GM23248 (cell line): ENCODE measurements at places on chromosomes 6 and 20.

DNA sequence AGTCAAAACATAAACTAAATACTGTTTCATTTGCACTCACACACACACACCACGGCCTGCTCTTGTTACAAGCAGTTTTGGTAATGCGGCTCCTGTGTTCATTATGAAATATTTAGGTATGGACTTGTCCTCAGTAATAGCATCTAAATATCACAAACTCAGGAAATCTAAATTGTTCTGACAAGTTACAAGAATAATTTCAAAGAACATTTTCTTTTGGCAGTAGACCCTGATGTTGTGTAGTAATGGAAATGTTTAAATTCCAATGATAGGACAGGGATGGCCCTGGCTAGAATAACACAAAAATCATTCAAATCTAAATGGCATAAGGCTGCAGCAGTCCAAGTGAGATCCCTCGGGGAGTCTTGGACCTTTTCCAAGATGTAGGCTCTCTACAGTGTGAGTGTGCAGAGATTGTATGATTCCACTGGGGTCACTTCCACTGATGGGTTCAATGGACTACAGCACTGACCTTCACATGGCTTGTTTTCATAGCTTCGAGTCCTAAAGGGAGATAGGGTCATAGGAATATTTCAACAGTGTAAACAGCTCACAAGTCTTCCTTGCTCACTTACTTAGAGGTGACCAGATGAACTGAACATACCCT, 210.6 kb upstream of the PLCB4 start:
- peaks cover 46% of the 10 kb centered on the region for H3K4me1 ChIP-seq
- H3K27ac ChIP-seq: no peak overlapping the region
- no peak for DNase-seq
- H3K36me3 ChIP-seq: no peaks in the 10 kb centered on the region
- H3K27me3 ChIP-seq: no peaks in the 10 kb centered on the region

DNA sequence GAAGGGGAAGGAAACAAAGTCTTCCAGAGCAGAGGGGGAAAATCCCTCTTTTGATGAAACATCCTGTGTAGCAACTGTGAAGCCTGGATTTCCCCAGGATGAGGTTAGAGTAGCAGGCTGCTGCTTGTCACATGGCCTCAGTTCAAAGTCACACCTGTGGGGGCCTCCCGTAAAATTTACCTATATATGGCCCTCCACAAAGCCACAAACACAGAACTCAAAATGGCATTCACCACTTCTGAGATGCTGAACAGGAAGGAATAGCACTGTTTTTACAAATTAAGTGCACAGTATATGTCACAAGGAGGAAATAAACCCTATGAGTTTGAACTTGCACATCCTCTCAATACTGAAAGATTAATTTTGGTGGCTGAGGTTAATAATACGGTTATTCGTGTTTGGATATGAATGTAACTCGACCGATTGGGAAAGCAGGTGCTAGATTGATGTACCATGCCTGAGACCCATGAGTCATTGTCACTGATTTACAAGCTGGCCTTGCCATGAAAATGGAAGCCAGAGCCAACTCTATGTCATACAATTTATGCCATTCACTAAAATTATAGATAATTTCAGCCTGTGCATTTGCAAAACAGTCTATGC, 70.6 kb downstream of the SGK1 start:
- H3K36me3 ChIP-seq: no peaks in the 10 kb centered on the region
- no peak overlapping the region for H3K4me3 ChIP-seq
- no peak for DNase-seq
- peaks cover 7% of the 10 kb centered on the region; the same call in 1 of the 2 replicates for H3K4me1 ChIP-seq
- H3K27ac ChIP-seq: no peak overlapping the region
- H3K27me3 ChIP-seq: no peaks in the 10 kb centered on the region

DNA sequence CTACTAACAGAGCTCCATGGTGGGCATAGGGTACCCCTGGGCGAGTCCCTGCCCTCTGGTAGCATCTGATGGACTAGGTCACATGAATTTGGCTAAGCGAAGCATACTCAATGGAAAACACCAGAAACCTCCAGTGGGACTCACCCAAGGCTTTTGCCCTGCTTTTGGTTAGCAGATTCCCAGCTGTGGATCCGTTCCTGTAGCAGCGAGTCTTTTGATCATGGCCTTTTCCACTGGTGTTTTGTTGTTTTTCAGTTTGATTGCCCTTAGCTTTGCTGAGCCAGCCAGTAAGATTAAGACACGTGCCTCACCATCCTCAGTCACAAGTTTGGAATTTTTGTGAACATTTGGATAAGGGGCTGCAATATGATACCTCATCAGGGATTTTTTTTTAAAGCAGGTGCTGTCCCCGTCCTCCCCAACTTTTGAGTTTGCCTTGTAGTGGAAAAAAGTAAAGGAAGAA, 8.0 kb downstream of the TNFAIP3 start:
- peaks cover 29% of the 10 kb centered on the region for H3K36me3 ChIP-seq
- no peak for DNase-seq
- H3K27me3 ChIP-seq: no peaks in the 10 kb centered on the region
- peaks cover 42% of the 10 kb centered on the region for H3K4me1 ChIP-seq

GRCh38 chr6:111741177-111741952, 131.9 kb downstream of the FYN start:
- peaks cover 32% of the 10 kb centered on the region for H3K4me1 ChIP-seq
- H3K27ac ChIP-seq: no peak overlapping the region
- H3K36me3 ChIP-seq: no peaks in the 10 kb centered on the region
- DNase-seq: no peak
- H3K4me3 ChIP-seq: no peak overlapping the region

DNA sequence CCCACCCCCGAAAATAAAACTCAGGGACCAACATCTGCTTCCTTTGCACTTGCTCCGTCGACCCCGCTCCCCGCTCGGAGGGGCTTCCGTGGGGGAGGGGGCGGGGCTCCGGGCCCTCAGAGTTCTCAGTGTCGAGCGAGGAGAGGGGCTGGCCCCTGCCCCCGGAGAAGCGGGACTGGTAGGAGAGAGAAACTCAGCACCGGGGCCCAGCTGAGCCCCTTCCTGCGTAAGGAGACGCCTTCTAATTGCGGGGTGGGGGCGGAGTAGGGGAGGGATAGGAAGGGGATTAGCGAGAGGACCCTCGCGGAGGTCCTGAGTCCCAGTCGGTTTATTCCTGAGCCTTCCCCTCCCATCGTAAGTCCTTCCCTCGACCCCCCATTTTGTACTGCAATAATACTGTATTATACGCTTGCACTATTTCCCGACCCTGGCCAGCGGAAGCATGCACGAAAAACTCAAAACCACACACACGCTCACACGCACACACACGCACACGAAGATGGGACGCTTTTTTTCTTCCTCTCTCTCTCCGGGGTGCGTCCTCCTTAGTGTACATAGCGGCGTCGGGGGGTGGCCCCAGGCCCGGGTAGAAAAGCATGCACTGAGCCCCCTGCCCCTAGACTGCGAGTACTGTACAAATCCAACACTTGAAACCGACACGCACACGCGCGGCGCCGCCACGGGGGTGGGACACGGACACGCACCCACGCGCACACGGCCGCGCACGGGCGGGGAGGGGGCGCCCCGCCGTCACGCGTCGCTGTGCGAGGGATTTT, 22.1 kb upstream of the SLC22A7 start:
- DNase-seq: peak; percentile 27
- H3K27me3 ChIP-seq: peaks cover 23% of the 10 kb centered on the region

- peak overlapping the region; percentile 8; the same call in 1 of the 2 replicates for H3K4me3 ChIP-seq
- DNase-seq: peak; percentile 94
Observed at GRCh38 chr20:13671916-13672378, 33.2 kb upstream of the TASP1 start.

DNA sequence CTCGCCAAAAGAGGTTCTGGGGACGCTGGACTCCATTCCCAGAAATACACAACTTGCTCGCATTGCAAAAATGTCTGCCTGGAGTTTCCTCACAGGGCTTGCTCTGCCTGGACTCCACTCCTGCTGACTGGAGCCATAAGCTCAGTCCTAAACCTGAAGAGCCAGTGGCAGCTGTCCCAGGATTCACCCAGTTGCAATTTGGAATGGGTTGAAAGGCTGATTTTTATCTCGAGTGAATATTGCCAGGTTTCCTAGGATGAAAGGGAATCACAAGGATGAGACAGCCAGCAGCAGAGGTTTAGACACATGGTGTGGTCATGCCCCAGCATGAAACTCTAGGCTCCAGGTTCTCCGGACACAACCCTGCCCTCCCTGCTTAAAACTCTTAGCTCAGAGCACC, 223.3 kb downstream of the BMP7 start:
- DNase-seq: peak; percentile 11
- H3K27ac ChIP-seq: no peak overlapping the region
- H3K36me3 ChIP-seq: no peaks in the 10 kb centered on the region
- no peaks in the 10 kb centered on the region for H3K27me3 ChIP-seq
- no peak overlapping the region for H3K4me3 ChIP-seq

DNA sequence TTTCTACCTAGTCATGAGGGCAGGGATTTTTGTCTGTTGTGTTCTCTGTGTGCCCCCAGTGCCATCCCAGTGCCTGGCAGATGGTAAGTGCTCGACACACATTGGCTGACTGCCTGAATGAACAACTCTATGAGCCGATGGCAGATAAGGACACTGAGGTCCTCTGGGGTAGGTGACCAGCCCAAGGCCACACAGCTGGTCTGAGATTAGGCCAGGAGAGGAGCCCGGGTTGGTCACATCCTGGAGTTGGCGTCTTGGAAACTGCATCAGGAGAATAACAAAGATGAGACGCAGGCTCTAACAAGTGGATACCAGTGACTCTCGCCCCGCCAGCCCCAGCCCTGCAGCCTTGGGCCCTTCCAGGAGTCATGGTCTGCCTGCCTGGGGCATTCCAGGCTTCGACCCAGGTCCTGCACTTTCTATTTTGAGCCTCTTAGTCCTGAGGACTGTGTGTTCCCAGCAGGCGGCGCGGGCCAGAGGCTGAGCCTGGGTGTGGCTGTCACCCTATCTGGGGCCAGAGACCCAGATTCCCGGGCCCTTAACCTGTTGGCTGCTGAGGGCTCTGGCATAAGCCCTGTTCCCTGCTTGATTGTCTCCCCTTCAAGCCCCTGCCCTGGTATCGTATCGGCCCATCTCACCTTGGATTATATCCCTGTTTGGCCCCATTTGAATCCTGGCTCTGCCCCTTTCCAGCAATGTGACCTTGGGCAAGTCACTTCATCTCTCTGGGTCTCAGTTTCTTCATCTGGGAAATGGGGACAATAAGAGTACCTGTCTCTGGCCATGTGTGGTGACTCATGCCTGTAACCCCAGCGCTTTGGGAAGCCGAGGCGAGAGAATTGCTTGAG, 88.3 kb downstream of the CEBPB start:
- peaks cover 6% of the 10 kb centered on the region for H3K4me1 ChIP-seq
- peak; percentile 48 for DNase-seq
- no peak overlapping the region for H3K27ac ChIP-seq
- no peaks in the 10 kb centered on the region for H3K27me3 ChIP-seq

GRCh38 chr20:29740601-29740950, 1516.9 kb upstream of the DEFB115 start:
- DNase-seq: no peak
- no peak overlapping the region for H3K27ac ChIP-seq
- no peaks in the 10 kb centered on the region for H3K4me1 ChIP-seq
- H3K36me3 ChIP-seq: no peaks in the 10 kb centered on the region
- no peak overlapping the region for H3K4me3 ChIP-seq

- no peak overlapping the region for H3K27ac ChIP-seq
- peaks cover 14% of the 10 kb centered on the region; the same call in 1 of the 2 replicates for H3K4me1 ChIP-seq
- no peak overlapping the region for H3K4me3 ChIP-seq
- H3K36me3 ChIP-seq: no peaks in the 10 kb centered on the region
- DNase-seq: no peak
- no peaks in the 10 kb centered on the region for H3K27me3 ChIP-seq
Observed at GRCh38 chr6:129324345-129324744, 385.6 kb downstream of the ARHGAP18 start.

DNA sequence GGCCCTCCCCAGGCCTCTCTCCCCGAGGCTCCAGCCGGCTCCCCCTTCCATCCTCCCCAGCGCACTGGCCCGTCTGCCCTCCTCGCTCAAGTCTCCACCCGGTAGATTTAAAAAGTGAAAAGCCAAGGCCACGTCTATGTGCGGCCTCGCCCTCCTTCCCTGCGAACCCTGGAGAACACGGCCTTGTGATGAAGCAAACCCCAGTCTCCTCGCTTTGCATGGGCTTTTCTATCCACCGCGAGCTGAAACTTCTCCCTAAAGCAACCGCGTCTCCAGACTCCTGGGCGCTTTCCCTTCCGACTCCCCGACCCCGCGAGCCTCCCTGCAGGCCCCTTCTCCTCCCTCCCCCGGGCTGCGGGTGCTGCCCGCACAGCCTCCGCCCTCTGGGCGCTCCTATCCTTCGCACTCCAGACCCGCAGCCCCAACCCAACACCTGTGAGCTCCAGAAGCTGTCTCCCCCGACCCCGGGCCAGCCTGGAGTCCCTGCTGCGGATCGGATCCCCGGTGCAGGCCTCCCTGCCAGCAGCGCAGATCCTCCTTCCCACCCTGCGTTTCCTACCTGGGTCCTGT, 265.2 kb upstream of the QKI start:
- no peaks in the 10 kb centered on the region for H3K4me1 ChIP-seq
- no peaks in the 10 kb centered on the region for H3K27me3 ChIP-seq
- no peaks in the 10 kb centered on the region for H3K36me3 ChIP-seq
- no peak for DNase-seq

- no peaks in the 10 kb centered on the region for H3K4me1 ChIP-seq
- no peaks in the 10 kb centered on the region for H3K36me3 ChIP-seq
- H3K4me3 ChIP-seq: no peak overlapping the region
- H3K27ac ChIP-seq: no peak overlapping the region
Observed at GRCh38 chr6:145315982-145316600, 419.2 kb downstream of the EPM2A start.

DNA sequence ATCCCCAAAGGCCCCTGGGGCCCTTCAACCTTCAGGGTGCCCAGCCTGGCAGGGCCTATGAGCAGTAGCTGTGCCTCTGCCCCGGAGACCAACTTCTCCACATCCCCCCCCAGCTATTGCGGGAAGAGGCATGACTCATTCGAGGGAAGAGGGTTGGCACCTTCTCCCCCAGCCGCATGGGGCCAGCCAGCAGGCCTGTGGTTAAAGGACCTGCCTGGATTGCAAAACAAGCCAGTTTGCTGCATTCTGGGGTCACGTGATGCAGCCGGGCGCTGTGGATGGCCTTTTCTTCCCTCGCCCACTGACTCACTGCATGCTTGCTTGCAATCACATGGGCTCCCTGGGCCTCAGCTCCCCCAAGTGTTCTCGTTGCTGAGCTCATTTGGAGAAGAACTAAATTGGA, 182.5 kb downstream of the MAFB start:
- H3K36me3 ChIP-seq: no peaks in the 10 kb centered on the region
- H3K27me3 ChIP-seq: no peaks in the 10 kb centered on the region
- no peak overlapping the region for H3K4me3 ChIP-seq
- peak overlapping the region; percentile 48 for H3K27ac ChIP-seq
- peak; percentile 100 for DNase-seq
